RCC 7860 (cell line): ENCODE measurements at places on chromosomes 7 and 10.

- no peak for DNase-seq
These were observed 117.3 kb downstream of the THSD7A start for GRCh38 chr7:11714676-11715075.

GRCh38 chr10:124661660-124662180, 82.5 kb downstream of the FAM53B start:
- no peak for DNase-seq

DNA sequence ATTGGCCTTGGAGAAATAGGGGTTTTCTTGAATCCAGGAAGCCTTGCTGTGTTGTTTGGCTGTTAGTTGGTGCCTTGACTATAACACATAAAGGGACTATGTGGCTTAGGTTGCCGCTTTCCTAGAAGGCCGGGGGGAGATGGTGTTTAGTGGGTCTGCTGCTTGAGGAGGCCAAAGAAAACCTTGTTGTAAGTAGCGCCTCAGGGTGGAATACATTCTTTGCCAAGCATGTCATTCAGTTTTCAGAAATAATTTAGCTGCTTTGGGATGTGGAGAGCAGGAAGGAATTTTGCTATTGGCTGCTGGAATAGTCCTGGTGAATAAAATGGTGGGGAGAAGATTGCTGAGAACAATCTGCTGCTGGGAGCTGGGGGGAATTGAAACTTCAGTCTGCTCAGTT, 132.9 kb upstream of the WNT16 start:
- DNase-seq, result no peak

GRCh38 chr7:133853706-133854276, 273.3 kb upstream of the LRGUK start:
- DNase-seq, result peak; percentile 97

- no peak for DNase-seq
These were observed 32.4 kb downstream of the CXCL12 start for GRCh38 chr10:44352316-44353127.

DNA sequence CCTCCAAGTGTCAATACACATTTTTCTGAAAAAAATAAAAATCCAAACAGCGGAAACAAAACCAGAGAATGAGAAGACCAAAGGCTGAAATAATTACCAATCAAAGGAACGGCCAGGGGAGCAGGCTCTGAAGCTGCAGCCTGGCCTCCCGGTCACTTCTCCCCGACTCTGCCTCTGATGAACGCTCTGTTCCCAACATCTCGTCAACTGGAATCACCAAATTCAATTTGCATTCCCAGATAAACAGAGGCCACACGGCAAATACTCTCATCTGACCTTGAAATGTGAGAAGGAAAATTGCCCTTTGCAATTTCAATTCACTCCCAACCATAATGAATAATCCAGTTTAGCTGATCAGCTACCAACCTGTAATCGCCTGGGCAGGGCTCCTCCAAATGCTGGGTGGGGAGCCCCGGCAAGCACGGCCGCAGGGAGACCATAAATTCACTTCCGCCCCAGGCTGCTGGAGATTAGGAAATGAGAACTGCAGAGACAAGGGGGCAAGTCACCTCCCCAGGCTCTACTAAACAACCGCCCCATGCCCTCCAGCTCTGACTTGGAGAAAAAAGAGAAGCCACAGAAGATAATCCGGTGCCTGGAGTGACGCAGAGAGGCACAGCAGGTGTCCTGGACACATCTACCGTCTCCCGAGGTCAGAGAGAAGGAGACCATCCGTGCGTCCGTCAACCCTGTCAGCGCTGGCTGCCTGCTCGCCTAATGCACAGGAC, 153.2 kb downstream of the MAD1L1 start:
- no peak for DNase-seq

DNA sequence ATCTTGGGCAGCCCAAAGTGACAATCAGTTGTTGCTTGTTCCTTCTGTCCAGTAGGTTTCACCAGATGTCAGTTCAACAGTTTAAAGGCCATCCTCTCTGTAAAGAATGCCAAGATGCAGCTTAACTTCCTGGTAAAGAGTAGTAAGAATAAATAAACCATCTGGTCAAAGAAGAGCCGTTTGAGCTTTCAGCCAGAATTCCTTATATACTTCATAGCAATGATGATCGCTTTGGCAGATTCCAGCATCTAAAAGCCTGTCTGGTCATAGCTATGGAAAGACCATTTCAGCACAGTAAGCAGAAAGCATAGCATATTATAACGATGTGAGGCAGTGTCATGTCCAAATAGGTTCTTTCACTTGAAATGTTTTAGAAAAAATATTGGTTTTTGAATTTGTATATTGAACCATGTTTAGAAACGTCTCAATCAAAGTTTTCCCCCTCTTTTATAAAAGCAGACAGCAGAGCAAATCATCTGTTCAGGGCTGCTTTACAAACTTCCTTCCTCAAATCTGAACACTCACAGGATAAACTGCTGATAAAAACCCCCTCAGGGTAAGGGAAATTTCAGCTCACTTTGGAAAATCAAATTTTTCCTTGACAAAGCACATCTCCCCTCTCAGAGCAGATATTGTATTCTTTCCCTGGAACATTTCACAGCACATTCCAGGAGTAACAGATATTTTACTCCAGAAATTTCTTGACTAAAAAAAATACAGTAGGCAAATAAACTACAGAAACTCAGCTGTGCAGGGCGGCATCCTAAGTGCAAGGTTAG, 184.1 kb downstream of the NOC3L start:
- no peak for DNase-seq

DNA sequence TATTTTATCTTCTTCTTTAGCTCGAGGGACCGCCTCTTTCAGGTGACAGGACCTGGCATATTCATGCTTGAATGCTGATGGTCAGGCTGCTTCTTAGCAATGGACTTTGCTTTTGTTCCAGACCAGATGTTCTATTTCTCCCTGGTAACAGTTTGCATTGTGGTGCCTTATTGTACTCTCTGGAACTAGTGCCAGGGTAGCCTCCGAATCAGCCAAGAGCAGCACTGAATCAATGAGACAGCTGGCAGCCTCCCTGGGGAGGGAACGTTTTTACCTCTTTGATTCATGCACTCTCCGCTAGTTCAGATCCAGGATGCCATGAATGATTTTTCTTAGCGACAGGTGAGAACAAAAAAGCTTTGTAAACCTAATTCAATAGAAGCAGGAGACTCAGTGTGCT, 54.1 kb upstream of the NXPH1 start:
- DNase-seq, result no peak

- DNase-seq, result peak; percentile 43
These were observed 2.4 kb downstream of the ZMYND11 start for GRCh38 chr10:137606-138005.

GRCh38 chr7:71239586-71240268, 107.8 kb downstream of the GALNT17 start:
- no peak for DNase-seq

- no peak for DNase-seq
These were observed 83.1 kb downstream of the FZD1 start for GRCh38 chr7:91347290-91347689.

DNA sequence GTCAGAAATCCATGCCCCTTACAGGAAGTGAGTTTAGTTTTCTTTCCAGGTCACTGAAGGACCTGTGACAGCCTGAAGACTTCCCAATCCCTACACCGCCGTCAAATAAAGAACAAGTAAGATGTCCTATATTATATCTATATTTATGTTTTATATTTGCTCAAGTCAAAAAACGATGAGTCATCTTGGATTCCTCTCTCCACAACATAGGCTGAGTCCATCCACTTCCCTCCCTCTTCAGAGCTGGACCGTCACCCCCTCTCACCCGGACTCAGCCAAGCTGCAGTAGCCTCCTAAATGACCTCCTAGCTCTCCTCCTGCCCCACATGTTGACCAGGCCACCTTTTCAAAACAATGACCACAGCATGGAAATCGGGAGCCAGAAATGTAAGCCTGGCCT, 53.5 kb downstream of the GLI3 start:
- DNase-seq, result no peak

DNA sequence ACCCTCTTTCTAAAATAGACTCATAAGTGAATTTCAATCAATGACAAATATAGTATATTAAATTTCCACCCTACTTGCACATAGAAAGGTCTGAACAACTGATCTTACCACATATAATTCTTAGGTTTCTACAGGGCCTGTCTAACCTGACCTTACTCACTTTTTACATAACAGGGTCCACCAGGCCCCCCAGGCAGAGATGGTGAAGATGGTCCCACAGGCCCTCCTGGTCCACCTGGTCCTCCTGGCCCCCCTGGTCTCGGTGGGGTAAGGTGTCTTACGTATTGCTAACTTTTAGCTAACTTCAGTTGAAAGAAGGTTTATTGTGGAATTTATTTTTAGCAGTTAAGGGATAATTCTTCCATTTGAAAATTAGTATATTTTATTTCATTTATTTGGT, 5.3 kb downstream of the COL1A2 start:
- DNase-seq, result no peak

DNA sequence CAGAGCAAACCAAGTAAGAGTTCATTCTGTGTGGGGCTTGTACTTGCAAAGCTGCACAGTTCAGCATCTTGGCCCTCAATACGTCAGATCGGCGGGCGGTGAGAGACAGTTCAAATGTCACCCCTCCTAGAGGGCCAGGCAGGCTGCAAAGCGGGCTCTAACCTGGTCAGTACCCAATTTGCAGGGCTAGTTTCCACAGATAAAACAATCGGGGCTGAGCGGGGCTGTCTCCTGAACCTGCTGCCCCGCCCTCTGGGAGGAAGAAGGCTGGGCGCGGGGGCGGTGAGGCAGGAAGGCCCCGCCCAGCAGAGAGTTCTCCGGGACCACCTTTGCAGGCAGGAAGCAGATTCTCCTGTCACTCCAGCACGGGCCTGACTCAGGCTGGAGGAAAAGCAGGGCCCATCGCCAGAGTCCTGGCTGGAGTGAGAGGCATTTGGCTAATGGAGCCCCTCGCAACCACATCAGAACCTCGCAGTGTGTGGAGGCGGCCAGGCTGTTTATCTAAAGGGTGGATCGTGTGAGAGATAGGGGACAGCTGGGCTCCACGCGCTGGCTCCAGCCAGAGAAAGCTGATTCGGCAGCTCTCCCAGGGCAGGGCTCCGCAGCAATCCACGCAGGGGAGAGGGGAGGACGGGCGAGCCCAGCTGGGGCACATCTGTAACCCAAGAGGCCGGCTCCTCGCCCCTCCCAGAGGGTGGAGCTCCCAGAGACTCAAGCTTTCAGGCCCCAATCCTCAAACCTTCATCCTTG, 83.1 kb downstream of the SH3PXD2A start:
- DNase-seq, result peak; percentile 28

- DNase-seq, result no peak
These were observed 416.4 kb downstream of the GFRA1 start for GRCh38 chr10:115856580-115856979.

GRCh38 chr7:54860003-54860775, 101.2 kb upstream of the SEC61G start:
- DNase-seq, result peak; percentile 12

DNA sequence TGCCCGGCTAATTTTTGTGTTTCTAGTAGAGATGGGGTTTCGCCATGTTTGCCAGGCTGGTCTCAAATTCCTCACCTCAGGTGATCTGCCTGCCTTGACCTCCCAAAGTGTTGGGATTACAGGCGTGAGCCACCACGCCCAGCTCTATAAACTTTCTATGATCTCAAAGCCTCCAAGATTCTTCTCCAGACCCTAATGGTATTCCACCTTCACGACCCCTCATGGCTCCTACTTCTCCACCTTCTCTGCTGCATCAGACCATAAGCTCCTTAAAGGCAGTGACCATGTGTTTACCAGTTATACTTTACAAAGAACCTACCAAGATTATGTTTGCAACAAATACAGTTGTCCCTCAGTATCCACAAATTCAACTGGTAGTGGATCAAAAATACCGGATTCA, 10.1 kb upstream of the BAZ1B start:
- no peak for DNase-seq

- DNase-seq, result no peak
These were observed 19.5 kb downstream of the CFAP46 start for GRCh38 chr10:132922872-132923271.

DNA sequence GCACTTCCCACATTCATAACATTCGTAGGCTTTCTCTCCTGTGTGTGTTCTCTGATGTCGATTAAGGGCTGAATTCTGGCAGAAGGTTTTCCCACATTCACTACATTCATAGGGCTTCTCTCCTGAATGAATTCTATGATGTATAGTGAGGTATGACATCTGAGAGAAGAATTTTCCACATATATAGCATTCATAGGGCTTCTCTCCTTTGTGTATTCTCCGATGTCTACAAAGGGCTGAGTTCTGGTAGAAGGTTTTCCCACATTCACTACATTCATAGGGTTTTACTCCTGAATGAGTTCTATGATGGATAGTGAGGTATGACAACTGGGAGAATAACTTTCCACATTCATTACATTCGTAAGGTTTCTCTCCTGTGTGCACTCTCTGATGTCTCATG, 15.6 kb downstream of the ZNF12 start:
- no peak for DNase-seq

DNA sequence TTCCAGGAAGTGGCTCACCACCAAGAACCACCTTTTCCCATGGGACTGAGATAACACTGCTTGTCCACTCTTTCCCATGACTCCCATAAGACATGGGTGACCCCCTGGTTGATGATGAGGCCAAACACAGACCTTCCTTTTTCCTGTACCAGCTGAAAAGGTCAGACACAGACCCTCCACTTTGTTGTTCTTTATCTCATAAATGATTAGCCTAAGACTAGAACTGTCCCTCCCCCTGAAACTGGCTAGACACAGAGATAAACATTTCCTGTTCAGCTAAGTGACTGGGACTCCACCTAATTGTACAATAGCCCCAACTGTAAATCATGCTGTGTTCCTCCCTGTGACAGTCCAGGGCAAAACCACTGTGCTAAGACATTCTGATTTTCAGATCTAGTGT, 8.2 kb upstream of the NRG3 start:
- DNase-seq, result no peak

- no peak for DNase-seq
These were observed 45.4 kb downstream of the KAT6B start for GRCh38 chr10:74871595-74872382.

DNA sequence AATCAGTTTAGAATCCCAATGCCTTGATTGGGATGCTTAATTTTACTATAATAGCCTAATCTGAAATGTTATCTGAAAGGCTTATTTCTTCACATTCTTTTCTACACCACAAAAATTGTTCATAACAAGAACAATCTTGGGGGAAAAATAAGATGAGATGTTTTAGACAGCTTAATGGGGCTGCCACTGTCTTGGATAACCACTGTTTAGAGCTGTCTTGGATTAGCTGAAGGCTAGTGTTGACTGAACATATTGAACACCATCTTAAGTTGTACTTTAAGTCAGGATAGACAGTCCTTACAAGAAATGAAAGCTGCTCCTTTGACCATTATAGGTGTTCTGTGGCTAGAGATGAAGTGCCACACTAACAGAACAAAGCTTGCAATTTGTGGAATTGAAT, 501.3 kb downstream of the GFRA1 start:
- no peak for DNase-seq
